ENCODE measurements at places on chromosomes 13 and 19.

- no peak for DNase-seq
Observed at GRCh38 chr13:24541127-24541475, 28.5 kb upstream of the PARP4 start.

DNA sequence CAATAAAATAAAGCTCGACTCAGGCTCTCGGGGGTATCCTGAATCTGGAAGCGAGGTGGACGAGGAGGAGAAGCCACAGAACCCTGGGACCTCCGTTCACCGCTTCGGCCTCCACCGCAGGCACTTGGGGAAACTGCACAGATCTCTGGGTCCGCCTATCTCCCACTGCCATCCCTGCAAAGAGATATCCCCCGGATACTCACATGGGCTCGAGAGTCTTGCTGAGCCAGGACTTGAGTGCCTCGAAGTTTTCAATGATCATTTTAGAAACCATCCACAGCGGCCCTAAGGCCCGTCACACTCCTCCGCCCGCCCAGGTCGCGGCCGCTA is 589 bp downstream of the RBM26 start:
- DNase-seq = no peak

- DNase-seq = no peak
Observed at GRCh38 chr19:29664753-29665214, 477 bp upstream of the PLEKHF1 start.

- no peak for DNase-seq
Observed at GRCh38 chr19:10701955-10702525, 801 bp downstream of the QTRT1 start.

GRCh38 chr19:7850945-7851622 is 21.1 kb downstream of the EVI5L start:
- DNase-seq = no peak

GRCh38 chr13:50664951-50665350 is 178.5 kb downstream of the DLEU7 start:
- DNase-seq = no peak

- DNase-seq = no peak
Observed at GRCh38 chr19:11425719-11426457, 6.8 kb upstream of the RGL3 start.

GRCh38 chr13:112137144-112137543 is 70.2 kb downstream of the SOX1 start:
- no peak for DNase-seq

DNA sequence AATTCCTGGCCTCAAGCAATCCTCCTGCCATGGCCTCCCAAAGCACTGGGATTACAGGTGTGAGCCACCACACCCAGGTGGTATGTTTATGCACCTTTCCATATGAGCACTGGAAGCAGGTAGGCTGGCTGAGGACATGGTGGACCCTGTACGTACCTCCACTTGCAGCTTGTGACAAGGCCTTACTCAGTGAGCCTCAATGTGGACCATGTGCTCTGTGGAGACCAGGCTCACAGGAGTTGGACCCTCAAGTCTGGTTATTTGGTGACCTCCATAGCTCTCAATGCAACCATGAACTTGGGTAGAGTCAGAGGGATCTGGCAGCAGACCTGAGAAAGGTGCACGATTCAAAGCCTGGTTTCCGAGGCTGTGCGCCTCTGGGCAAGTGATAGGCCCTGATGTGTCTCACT is 5.5 kb downstream of the ACP4 start:
- DNase-seq = no peak

GRCh38 chr19:32168606-32169005 is 176.8 kb upstream of the ZNF507 start:
- no peak for DNase-seq

GRCh38 chr13:77338961-77339401 is 12.1 kb upstream of the MYCBP2 start:
- no peak for DNase-seq

GRCh38 chr19:18009412-18010066 is 1.6 kb downstream of the ARRDC2 start:
- DNase-seq = no peak

DNA sequence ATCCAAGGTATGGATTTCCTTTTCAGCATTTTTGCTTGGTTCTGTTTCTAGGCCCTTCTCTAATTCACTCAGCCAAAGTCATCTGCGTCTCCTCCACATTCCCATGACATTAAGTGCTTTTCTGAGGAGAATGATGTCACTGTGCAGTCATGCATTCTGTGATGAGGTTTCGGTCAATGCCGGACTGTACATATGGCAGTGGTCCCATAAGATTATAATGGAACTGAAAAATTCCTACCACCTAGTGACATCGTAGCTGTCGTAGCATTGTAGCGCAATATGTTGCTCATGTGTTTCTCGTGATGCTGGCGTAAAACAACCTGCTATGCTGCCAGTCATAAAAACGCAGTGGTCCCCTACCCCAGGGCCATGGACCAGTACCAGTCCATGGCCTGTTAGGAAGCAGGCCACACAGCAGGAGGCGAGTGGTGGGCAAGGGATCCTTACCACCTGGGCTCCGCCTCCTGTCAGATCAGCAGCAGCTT is 63.4 kb upstream of the TNFRSF19 start:
- DNase-seq = no peak

DNA sequence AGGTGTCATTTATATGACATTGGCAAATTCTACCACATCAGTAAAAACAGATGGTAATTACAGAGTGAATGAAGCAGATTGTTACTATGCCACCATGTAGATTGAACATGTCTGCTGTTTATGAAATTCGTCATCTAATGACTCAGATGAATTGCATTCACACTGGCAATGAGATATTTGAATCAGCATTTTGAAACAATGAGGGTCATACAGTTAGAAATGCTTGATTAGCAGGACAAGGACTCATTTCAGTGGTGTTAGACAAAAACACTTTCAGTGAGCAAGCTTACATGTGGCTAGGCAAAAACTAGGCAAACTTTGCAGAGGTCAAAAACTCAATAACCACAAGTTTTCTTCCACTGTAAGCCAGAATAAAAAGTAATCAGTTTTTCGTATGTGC is 1165.0 kb downstream of the SLITRK1 start:
- DNase-seq = no peak

DNA sequence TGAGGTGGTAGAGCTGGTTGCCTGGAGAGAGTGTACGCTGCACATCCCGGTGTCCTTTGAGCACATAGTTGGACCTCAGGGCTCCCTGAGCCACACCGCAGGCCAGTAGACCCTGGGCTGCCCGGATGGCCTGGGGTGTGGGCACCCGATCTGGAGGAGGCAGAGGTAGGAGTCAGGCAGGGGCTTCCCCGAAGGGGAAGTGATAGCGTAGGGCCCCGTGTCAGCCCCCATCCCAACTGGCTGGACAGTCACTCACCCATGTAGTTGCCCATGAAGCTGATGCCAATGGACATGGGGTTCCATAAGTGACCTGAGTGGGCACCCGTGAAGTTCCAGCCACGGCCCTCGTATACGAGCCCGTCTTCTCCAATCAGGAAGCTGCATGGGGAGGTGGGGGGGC is 3.6 kb downstream of the PGLYRP1 start:
- DNase-seq = no peak

- no peak for DNase-seq
Observed at GRCh38 chr13:105567951-105568525, 967.4 kb downstream of the EFNB2 start.

DNA sequence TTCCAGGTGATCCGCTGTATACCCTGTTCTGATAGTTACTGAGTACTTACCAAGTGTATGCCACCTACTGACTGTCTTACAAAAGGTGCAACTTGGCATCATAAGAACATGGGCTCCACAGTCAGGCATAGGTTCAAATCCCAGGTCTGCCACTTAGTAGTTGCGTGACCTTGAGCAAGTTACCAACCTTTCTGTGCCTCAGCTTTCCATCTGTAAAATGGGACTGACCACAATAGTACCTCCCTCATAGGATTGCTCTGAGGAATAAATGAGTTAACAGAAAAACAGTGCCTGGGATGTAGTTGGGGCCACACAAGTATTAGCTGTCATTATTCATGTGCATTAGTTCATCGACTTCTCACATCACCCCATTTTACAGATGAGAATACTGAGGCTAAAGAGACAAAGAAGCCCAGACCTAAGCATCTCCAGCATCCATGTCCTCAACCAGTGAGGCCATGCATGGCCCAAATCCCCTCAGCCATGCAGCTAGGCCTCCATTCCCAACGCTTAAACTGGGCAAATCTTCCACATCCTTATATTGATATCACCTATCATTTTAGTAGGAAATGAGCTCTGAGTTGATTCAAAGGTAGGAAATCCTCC is 51.3 kb upstream of the UBE2L5 start:
- DNase-seq = no peak

All from activated CD8-positive, alpha-beta memory T cell treated with anti-CD3 and anti-CD28 coated beads for 48 hours (primary cell).